ENCODE measurements at places on chromosomes 12 and 14. TPM values are rescaled to one million over a fixed set of nuclear protein-coding genes. Genes with fewer than 3 reads are reported as not detected.

- no peaks in the 10 kb centered on the region for H3K36me3 ChIP-seq
- no peak overlapping the region for H3K4me3 ChIP-seq
- no peak for DNase-seq
- peaks cover 4% of the 10 kb centered on the region for H3K27me3 ChIP-seq
- H3K4me1 ChIP-seq, result no peaks in the 10 kb centered on the region
Observed at GRCh38 chr12:3523058-3523457, 32.1 kb downstream of the PRMT8 start.

DNA sequence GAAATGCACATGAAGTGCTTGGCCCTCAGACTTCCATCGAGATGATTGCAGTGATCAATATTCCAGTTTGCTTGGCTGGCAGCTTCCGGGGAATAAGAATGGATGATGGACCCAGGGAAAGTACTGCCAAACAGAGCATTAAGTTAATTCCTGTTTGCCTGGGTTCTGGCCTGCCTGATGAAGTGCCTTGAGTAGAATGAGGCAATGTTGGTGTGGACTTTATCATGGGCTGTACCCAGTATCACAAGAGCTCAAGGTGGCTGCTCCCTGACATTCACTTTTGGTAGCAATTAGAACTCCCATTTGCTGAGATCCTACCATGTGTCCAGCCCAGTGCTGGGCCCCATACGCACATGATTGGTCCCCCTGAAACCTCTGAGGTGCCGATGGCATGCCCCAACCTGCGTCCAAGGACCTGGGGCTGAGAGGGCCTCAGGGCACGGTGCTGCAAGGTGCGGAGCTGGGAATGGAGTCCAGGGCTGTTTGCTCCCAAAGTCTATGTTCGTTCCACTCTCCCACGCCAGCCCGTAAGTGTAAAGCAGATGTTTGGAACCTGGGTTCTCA lies 80.7 kb downstream of the SLC25A47 start:
- H3K27me3 ChIP-seq, result no peaks in the 10 kb centered on the region
- H3K4me1 ChIP-seq, result peaks cover 9% of the 10 kb centered on the region
- no peak for DNase-seq
- H3K4me3 ChIP-seq, result no peak overlapping the region
- H3K36me3 ChIP-seq, result no peaks in the 10 kb centered on the region

TRPV4 gene
- 3.2 TPM for total RNA-seq

- no peak overlapping the region for H3K27ac ChIP-seq
- DNase-seq, result no peak
- no peak overlapping the region for H3K4me3 ChIP-seq
- no peaks in the 10 kb centered on the region for H3K27me3 ChIP-seq
- H3K4me1 ChIP-seq, result no peaks in the 10 kb centered on the region
Observed at GRCh38 chr14:99786511-99786989, 6.7 kb upstream of the EML1 start.

DNA sequence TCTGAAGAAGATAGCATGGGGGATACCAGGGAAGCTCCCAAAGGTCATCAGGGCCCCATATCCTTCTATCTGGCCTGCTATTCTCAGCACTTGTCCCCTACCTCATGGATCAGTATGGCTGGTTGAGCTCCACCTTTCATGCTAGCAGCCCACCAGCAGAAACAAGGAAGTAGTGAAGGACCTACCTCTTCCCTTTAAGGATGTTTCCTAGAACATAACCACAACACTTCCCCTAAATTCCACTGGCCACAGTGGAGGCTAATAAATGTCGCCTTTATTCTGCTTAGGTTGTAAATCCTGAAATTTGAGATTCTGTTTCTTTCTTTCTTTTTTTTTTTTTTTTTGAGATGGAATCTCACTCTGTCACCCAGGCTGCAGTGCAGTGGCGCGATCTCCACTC lies 128.6 kb upstream of the PARP11 start:
- H3K27ac ChIP-seq, result no peak overlapping the region
- no peaks in the 10 kb centered on the region for H3K4me1 ChIP-seq
- no peaks in the 10 kb centered on the region for H3K27me3 ChIP-seq
- no peaks in the 10 kb centered on the region for H3K36me3 ChIP-seq
- H3K4me3 ChIP-seq, result no peak overlapping the region
